ENCODE measurements at places on chromosomes 7 and 10.

DNA sequence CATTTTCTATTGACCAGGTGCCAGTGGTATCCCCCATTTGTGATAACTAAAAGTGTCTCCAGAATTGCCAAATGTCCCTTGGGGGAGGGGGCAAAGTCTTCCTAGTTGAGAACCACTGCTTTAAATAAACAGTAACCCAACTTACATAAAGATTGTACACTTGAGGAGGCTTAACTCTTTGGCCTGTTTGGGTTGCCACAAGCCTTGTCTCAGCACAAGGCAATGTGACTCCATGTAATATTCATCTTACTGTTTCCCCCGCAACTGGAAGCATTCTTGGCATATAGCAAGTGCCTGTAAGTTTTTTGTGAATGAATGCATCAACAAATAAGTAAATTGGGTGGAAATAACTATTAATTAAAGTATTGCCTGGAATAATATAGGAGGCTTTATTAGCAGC lies 108.3 kb downstream of the ANK3 start:
- DNase-seq: no peak

DNA sequence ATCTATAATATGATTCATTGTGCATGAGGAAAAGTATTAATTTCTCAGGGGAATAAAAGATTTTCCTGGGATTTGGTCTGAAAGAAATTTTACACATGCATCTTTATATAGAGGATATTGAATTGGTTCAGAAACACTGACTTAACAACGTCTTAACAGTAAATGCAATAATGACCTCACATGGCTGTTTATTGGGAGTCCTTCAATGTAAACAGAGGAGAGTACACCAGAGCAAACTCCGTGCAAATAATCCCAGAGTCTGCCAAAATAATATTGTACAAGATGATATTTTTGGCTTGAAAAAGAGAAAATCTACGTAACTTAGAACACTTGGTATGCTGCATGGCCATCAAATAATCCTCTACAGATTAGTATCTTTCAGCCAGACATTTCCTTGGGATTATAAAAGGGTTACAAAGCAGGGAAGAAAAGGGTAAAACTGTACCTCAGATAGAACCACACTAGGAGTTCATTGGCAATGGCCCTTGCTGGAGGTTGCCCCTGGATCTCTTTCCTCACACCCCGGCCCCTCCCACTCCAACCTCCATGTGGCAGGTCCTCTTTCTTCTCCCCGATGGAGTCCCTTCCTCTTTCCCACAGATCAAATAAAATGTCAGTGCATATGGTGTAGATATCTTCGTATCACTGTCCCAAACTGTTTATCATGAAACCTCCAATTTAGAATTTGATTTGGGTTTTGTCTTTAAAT lies 196.4 kb downstream of the EVX1 start:
- no peak for DNase-seq

GRCh38 chr7:36742911-36743775 lies 18.8 kb upstream of the AOAH start:
- DNase-seq: no peak

DNA sequence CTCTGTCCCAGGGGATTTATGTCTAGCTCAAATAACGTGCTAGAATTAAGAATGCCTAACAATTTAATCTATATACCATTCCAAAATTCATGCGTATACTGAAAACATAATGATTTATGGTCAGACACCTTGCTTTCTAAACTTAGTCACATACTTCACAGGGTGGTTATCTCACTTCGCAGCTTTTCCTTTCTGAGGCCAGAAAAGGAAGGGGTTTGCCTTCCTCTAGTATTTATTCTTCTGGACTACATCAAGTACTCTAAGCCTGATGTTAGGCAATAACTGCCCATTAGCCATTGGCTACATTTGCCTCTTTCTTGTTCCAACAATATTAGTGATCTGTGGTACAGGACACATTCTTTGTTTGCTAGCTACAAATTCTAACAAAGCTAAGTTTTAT lies 72.6 kb upstream of the FHIP2A start:
- DNase-seq: no peak

DNA sequence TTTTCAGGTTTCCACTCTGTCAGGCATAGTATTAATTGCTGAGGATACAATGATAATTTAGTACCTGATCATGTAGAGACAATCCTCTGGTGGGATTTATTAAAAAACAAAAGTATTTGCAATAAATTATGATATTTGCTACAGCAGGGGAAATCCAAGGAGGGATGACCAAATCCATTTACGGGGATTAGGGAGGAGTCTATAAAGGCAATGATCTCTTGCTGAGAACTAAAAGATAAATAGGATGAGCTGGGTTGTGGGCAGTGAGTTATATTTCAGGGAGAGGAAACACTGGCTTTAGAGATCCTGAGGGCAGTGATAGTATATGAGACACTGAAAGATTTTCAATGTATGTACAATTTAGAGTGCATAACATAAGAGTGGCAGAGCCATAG lies 305.5 kb downstream of the GPR37 start:
- DNase-seq: no peak
